Calu3 (cell line): ENCODE measurements at places on chromosomes 12 and 14. TPM values are rescaled to one million over a fixed set of nuclear protein-coding genes. Genes with fewer than 3 reads are reported as not detected.

Gene RNF212B
- not detected in 2 replicates for total RNA-seq

Gene AKAP6
- 2.2 and 2.8 TPM in 2 replicates for total RNA-seq

Gene PARP11
- 3.7 and 5.2 TPM in 2 replicates for total RNA-seq

Gene BDKRB2
- 0.27 and 0.28 TPM in 2 replicates for total RNA-seq

DNA sequence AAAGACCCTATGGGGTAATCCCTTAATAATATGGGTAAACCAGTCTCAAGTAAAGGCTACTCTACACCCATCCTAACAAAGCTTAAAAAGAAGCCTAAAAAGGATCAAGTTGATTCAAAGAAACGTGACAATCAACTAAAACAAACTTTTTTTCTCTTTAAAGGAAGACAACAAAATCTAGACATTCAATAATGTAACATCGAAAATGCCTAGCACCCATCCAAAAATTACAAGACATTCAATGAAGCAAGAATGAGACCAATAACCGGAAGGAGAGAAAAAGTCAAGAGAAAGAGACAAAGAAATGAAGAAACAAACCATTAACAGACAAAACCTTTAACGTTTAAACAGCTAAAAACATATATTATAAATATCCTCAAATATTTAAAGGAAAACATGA is 143.8 kb upstream of the VASH1 start:
- no peak overlapping the region for H3K4me3 ChIP-seq
- no peaks in the 10 kb centered on the region for H3K4me1 ChIP-seq
- no peaks in the 10 kb centered on the region for H3K36me3 ChIP-seq
- H3K27ac ChIP-seq, result no peak overlapping the region
- no peak for DNase-seq
